ENCODE measurements at places on chromosomes 5 and 9.

GRCh38 chr5:74738406-74738805 lies 28.5 kb downstream of the GFM2 start:
- H3K27me3 ChIP-seq, result no peaks in the 10 kb centered on the region
- no peak overlapping the region for H3K27ac ChIP-seq
- no peak overlapping the region for H3K4me3 ChIP-seq
- H3K36me3 ChIP-seq, result peaks cover 15% of the 10 kb centered on the region
- DNase-seq, result no peak

DNA sequence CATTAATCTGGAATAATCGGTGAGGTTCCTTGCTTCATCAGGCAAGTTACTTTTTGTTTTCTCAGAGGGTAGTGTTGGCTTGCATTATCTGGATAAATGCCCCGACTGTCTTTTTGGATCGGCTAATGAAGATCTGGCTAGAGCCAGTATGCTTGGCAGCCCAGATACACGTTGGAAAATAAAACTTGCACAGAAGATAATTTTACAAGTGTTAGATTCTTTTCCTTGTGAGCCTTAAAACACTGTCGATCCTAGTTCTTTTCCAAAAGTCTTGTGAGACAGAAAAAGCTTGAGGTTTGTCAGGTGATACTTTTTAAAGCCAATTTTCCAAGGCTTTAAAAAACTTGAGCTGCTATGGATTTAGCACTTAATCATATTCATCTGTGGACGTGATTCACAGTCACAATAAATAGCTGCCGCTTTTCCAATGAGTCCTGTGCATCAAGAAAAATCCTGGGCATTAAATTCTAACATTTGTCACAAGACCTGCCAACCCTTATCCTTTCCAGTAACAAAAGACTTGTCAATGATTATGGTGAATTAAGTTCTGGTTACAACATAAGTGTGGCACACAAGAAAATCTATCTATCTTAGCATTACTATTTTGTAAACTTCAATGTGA lies 68.5 kb downstream of the PRLR start:
- no peaks in the 10 kb centered on the region for H3K27me3 ChIP-seq
- no peaks in the 10 kb centered on the region for H3K36me3 ChIP-seq
- no peak overlapping the region for H3K27ac ChIP-seq
- no peak for DNase-seq
- H3K4me1 ChIP-seq, result no peaks in the 10 kb centered on the region

- no peaks in the 10 kb centered on the region for H3K4me1 ChIP-seq
- no peak overlapping the region for H3K4me3 ChIP-seq
- no peak overlapping the region for H3K27ac ChIP-seq
Observed at GRCh38 chr9:76882686-76883085, 23.2 kb downstream of the PRUNE2 start.

DNA sequence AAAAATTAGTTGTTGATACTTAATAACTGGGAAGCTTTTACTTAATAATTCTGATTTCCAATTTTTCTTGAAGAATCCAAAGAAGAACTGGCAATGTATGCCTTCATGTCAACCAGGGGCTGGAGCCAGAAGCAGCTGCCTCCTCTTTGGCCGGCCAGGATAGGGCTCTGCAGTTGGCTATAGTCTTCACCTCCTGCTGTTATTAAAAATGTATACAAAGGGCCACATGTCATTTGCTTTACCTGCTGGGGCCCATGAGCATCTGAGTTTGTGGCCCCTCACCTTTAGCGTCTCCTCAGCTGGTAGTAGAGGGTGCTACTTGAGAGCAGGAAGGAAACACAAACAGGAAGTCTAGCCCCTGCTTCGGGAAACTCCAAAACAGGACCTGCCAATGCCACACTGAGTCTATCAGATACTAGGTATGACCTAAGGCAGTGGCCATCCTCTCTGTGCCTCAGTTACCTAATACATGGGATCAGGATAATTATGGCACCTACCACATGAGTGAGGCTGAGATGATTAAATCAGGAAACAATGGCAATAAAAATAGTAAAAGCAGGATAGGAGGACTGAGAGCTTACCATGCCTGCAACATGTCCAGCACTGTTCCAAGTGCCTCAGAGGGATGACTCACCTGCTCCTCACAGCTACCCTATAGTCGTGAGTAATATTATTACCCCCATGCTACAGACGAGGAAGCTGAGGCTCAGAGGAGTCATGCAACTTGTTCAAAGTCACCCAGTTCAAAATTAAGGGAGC lies 21.3 kb downstream of the CCDC69 start:
- DNase-seq, result peak; percentile 71
- H3K27me3 ChIP-seq, result no peaks in the 10 kb centered on the region
- no peaks in the 10 kb centered on the region for H3K36me3 ChIP-seq
- H3K4me1 ChIP-seq, result peaks cover 10% of the 10 kb centered on the region

DNA sequence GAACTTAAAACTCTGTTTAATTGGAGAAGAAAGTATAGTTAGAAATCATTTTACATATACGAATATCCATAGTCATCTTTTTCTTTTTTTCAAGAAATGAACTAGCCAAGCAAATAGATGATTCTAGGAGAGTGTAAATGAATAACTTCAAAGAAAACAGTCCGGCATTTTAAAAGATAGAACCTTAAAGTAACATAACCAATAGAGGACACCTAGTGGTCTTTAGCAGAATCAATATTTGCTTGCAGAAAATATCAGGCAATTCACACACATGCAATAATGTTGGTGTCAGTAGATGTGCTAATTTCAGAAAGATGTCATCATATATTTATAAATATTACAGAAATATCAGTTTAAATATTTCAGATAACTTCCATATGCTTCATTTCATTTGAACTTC lies 57.1 kb downstream of the HCN1 start:
- no peaks in the 10 kb centered on the region for H3K27me3 ChIP-seq
- peak; percentile 8 for DNase-seq
- H3K4me1 ChIP-seq, result no peaks in the 10 kb centered on the region
- no peak overlapping the region for H3K4me3 ChIP-seq
